ENCODE measurements at places on chromosomes 16 and 17. TPM values are rescaled to one million over a fixed set of nuclear protein-coding genes. Genes with fewer than 3 reads are reported as not detected.

GRCh38 chr16:73232555-73233328, 184.8 kb upstream of the ZFHX3 start:
- H3K4me3 ChIP-seq = no peak overlapping the region
- H3K27ac ChIP-seq = no peak overlapping the region
- no peaks in the 10 kb centered on the region for H3K36me3 ChIP-seq
- H3K4me1 ChIP-seq = peaks cover 8% of the 10 kb centered on the region
- no peak for DNase-seq

- peaks cover 2% of the 10 kb centered on the region for H3K27me3 ChIP-seq
- no peak overlapping the region for H3K27ac ChIP-seq
- peaks cover 35% of the 10 kb centered on the region for H3K4me1 ChIP-seq
- H3K4me3 ChIP-seq = no peak overlapping the region
- H3K36me3 ChIP-seq = no peaks in the 10 kb centered on the region
- no peak for DNase-seq
These were observed 4.4 kb downstream of the LITAF start for GRCh38 chr16:11582157-11582814.

DNA sequence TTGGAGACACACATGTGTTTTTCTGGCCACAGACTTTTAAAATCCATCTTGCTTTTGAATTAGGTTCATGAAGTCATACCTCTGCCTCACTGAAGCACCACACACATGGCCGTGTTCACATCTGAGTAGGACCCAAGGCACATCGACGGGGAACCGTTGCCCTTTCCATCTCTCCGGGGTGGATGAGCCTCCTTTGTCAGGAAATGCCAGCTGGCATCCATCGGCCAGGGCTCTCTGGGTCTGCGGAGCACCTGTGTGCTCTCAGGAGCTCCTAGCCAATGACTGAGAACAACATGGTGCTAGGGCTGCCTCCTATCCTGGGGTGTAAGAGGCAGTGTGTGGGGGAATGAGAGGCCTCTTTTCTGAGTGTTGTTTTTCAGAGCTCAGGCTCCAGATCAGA, 24.5 kb upstream of the NKD1 start:
- H3K27me3 ChIP-seq = no peaks in the 10 kb centered on the region
- no peaks in the 10 kb centered on the region for H3K36me3 ChIP-seq
- H3K27ac ChIP-seq = no peak overlapping the region
- no peak overlapping the region for H3K4me3 ChIP-seq

DNA sequence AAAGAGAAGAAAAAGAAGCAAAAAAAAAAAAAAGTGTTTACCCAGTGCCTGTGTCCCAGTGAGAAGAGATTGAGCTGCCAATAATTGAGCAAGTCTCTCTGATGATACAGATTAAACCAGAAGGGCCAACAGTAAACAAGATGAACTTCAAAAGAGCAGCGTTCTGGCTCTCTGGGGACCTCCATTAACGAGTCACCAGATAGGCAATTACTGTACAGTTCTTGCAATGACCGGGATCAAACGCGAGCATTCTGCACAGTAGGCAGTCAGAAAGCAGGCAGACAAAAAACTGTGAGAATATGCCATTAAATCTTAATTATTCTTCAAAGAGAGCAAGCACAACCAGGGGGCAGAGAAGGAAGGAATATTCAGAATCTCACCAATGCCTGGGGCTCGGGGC, 626.1 kb downstream of the TMEM114 start:
- no peaks in the 10 kb centered on the region for H3K4me1 ChIP-seq
- no peaks in the 10 kb centered on the region for H3K36me3 ChIP-seq
- H3K27me3 ChIP-seq = peaks cover 3% of the 10 kb centered on the region
- no peak overlapping the region for H3K4me3 ChIP-seq
- DNase-seq = no peak

GRCh38 chr17:80289616-80290015, 29.0 kb downstream of the RNF213 start:
- peaks cover 42% of the 10 kb centered on the region for H3K36me3 ChIP-seq
- H3K27me3 ChIP-seq = no peaks in the 10 kb centered on the region
- H3K27ac ChIP-seq = peak overlapping the region; percentile 78
- peak overlapping the region; percentile 73 for H3K4me3 ChIP-seq
- no peak for DNase-seq

GRCh38 chr16:55697867-55698266, 42.1 kb downstream of the SLC6A2 start:
- H3K4me3 ChIP-seq = no peak overlapping the region
- H3K4me1 ChIP-seq = peaks cover 7% of the 10 kb centered on the region
- no peaks in the 10 kb centered on the region for H3K36me3 ChIP-seq

- peaks cover 5% of the 10 kb centered on the region for H3K36me3 ChIP-seq
- H3K4me1 ChIP-seq = peaks cover 13% of the 10 kb centered on the region
- no peak for DNase-seq
- H3K27me3 ChIP-seq = peaks cover 14% of the 10 kb centered on the region
- no peak overlapping the region for H3K27ac ChIP-seq
These were observed 12.2 kb upstream of the MRPS23 start for GRCh38 chr17:57861790-57862693.

- H3K27ac ChIP-seq = no peak overlapping the region
- peaks cover 19% of the 10 kb centered on the region for H3K27me3 ChIP-seq
- no peak for DNase-seq
- H3K4me1 ChIP-seq = peaks cover 6% of the 10 kb centered on the region
- no peak overlapping the region for H3K4me3 ChIP-seq
These were observed 42.0 kb downstream of the TNFRSF13B start for GRCh38 chr17:16929757-16930520.

DNA sequence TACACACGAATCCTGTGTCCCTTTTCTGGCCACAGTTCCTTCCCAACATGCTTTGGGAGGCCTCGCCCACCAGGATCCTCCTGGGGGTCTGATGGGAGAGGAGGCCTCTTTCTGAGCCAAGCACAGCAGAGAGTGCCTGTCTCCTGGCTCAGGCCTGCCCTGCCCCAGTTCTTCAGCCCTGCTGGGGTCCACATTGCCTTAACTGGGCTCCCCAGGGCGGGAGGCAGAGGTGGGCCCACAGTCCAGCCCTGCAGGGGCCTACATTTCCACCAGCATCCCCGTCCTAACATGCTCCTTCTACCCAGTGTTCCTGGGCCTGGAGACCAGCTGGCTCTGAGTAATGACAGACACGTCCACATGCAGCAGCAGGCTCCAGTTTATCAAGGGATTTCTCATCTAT, 29.6 kb downstream of the WNT9B start:
- no peak overlapping the region for H3K4me3 ChIP-seq
- no peak for DNase-seq
- peaks cover 3% of the 10 kb centered on the region for H3K4me1 ChIP-seq
- H3K36me3 ChIP-seq = no peaks in the 10 kb centered on the region
- no peak overlapping the region for H3K27ac ChIP-seq

GRCh38 chr17:2449486-2449885, 48.6 kb upstream of the MNT start:
- peaks cover 8% of the 10 kb centered on the region for H3K36me3 ChIP-seq
- no peak overlapping the region for H3K4me3 ChIP-seq
- no peak overlapping the region for H3K27ac ChIP-seq

DNA sequence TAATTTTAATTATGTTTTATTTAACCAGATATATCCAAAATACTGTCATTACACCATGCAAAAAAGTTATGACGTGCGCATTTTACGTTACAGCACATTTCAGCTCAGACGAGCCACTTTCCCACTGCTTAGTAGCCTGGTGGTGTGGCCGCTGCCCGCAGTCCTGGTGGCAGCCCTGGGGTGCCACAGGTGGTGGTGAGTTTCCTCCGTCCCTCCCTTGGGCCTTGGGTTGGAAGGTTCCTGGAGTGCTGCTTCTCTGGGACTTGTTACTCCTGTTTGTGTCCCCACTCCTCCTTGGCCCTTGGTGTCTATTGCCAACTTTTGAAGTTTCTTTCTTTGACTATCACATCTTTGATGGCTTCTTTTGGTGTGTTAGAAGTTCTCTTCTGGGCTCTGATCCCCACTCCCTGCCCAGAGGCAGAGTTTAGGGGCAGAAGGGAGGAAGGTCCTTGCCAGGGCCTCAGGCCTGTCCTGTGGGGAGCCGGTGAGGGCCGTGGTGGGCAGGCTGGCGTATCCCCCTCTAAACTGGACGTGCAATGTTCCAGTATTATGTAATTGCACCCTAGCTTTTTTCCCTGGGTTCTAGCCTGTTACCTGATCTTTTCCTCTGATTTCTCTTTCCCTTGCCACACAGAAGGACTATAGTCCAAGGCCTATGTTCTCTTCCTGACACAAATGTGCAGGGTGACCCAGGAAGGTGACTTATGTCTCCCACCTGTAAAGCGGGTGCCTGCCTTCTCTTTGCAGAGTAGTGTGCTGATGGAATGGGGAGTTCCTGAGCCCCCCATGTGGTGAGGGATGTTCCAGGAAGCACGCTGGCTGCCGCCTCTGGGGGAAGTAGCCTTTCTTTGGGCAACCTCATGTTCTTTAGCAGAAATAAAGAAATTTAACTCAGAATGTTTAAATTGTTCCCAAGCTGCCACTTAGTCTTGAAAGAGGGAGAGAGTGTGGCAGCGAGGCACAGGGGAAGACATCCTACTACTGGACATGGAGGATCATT, 8.4 kb downstream of the MPRIP start:
- peaks cover 3% of the 10 kb centered on the region for H3K27me3 ChIP-seq
- no peak for DNase-seq
- H3K36me3 ChIP-seq = peaks cover 3% of the 10 kb centered on the region
- H3K4me3 ChIP-seq = no peak overlapping the region
- peaks cover 69% of the 10 kb centered on the region for H3K4me1 ChIP-seq
- no peak overlapping the region for H3K27ac ChIP-seq

GRCh38 chr16:82119405-82119804, 50.6 kb downstream of the MPHOSPH6 start:
- H3K27ac ChIP-seq = no peak overlapping the region
- no peak overlapping the region for H3K4me3 ChIP-seq
- H3K36me3 ChIP-seq = no peaks in the 10 kb centered on the region

GRCh38 chr17:4143563-4144421, 795 bp downstream of the CYB5D2 start:
- H3K36me3 ChIP-seq = peaks cover 4% of the 10 kb centered on the region
- peak overlapping the region; percentile 98 for H3K27ac ChIP-seq
- peaks cover 3% of the 10 kb centered on the region for H3K27me3 ChIP-seq
- peak overlapping the region; percentile 97 for H3K4me3 ChIP-seq

DNA sequence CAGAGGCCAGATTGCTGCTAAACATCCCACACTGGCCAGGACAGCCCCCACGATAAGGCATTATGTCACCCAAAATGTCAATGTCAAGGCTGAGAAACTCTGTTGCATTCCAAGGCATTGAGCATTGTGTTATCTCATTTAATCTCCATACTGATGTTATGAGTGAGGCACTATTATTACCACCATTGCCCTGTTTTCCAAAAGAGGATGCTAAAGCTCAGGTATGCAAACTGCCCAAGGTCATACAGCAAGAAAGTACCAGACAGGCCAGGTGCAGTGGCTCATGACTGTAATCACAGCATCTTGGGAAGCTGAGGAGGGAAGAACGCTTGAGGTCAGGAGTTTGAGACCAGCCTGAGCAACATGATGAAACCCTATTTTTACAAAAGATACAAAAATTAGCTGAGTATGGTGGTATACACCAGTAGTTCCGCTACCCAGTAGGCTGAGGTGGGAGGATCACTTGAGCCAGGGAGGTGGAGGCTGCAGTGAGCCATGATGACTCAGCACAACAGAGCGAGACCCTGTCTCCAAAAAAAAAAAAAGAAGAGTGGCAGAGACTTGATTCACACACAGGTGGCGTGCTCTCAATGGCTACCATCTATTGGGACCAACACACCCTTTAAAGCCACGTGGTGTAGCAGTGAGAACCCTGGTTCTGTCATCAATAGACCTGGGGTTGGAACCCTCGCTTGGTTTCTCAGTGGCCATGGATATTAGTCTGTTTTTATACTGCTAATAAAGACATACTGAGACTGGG, 58.8 kb upstream of the GRIN2A start:
- no peaks in the 10 kb centered on the region for H3K36me3 ChIP-seq
- DNase-seq = no peak
- H3K4me3 ChIP-seq = no peak overlapping the region
- no peak overlapping the region for H3K27ac ChIP-seq
- no peaks in the 10 kb centered on the region for H3K27me3 ChIP-seq

DNA sequence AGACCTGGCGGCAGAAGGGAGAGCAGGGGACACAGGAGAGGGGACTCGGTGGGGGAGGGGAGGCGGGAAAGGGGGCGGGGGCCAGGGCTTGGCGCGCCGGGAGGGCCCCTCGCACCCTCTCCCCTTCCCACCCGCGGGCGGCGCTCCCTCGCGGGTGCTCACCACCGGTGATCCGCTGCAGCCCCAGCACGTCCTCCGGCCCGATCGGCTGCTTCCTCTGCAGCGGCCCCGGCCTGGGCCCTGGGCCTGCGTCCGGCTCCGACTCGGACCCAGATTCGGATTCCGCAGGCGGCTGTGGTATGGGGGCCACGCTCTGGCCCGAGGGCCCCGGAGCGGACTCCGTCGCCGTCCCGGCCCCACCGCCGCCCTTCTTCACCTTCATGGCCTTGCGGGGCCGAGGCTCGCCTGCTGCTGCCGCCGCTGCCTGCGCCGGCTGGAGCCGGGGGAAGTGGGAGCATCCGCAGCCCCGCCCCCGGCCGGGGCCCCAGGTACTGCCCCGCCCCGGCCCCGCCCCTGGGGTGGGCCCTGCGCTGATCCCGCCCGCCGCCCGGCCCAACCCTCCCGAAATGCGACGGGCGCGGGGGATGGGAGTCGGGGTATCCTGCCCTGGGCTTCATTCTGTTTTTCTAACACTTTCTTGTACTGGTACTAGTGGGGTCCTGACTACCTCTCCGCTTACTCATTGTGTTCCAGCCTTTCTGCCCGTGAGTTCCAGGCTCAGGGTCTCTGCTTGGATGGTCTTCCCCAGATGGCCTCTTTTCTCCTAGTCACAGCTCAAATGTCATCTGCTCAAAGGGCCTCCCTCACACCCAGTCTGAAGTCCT, at the start of gene UNC119:
UNC119 (minus strand) TSS at position 449 of the 824 bp plus-strand sequence; CDS start at position 382, 67 bp downstream.
- H3K4me3 ChIP-seq = peak within 1 kb of the TSS; percentile 98
- peaks cover 6% of the 10 kb centered on the region for H3K27me3 ChIP-seq

- H3K4me3 ChIP-seq = peak within 1 kb of the TSS; percentile 99
- H3K4me1 ChIP-seq = peaks cover 25% of the 10 kb centered on the region
- peak; percentile 87 for DNase-seq
- H3K36me3 ChIP-seq = peaks cover 31% of the 10 kb centered on the region
- H3K27me3 ChIP-seq = peaks cover 34% of the 10 kb centered on the region
- peak within 1 kb of the TSS; percentile 99 for H3K27ac ChIP-seq
These were observed at the start of gene CD2BP2 for GRCh38 chr16:30355144-30355953. Gene CD2BP2, minus strand, starts transcription at chr16:30355308. Its CDS starts 627 bp downstream, at chr16:30354681.

DNA sequence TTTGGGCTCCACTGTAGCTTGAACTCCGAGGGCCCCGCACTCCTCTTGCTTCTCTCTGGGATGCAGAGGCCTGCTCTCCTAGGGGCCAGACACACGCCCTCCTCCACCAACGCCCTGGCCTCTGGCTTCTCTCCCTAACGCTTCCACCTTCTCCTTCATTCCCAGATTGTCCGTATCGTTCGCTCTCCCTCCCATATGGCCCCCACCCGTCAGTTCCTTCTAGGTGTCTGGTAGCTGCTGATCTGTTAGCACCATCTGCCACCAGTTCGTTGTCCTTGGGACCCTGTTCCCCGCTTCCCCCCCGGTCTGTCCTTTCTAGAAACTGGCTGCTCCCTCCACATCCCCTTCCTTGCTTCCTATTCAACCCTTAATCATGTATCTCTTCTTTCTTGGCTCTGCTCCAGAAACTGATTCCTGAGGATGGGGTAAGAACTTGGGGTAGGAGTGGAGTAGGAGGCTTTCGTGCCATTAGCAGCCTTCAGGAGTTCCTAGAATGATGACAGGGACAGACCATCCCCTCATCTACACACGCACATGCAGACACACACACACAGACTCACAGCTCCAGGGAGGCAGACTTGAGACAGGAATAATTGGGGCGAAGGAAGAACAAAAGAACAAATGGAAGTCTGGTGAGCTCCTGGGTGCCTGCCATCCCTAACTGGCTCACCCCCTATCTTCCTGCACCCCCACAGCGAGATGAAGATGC, 4.3 kb downstream of the ATP1B2 start:
- H3K4me3 ChIP-seq = peak overlapping the region; percentile 72
- peaks cover 36% of the 10 kb centered on the region for H3K4me1 ChIP-seq
- no peak for DNase-seq
- H3K27ac ChIP-seq = peak overlapping the region; percentile 17

Gene HS3ST3B1
- total RNA-seq = 8.5 TPM

Gene MYH8
- not detected for total RNA-seq

Gene CCL14
- not detected for total RNA-seq

Gene SEZ6L2
- total RNA-seq = 34.2 TPM

Gene KRT39
- total RNA-seq = 0.15 TPM

Gene TMEM170A
- total RNA-seq = 38.0 TPM
